Stimulated activated CD4-positive, alpha-beta T cell treated with anti-CD3 and anti-CD28 coated beads, Interleukin-4, amount 100 ng/mL, for 24 hours (primary cell): ENCODE measurements at places on chromosomes 4 and X.

DNA sequence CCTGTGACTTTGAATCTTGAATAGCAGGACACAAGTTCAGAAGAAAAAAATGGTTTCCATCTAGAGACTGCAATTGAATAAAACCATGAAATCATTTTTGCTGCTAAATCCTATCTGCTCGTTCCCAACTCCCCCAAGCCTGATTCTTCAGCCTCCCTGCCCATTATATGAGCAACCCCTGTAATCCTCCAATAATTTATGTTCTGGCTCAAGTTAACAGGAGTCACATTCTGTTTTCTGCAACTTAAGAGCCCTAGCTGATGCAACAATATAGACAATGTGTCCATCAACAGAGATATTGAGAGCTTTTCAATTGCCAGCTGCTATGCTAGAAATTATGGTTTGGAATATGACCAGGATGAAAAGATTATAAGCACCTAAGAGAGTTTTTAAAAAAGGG, 84.1 kb downstream of the LDB2 start:
- no peak for DNase-seq

GRCh38 chr4:47490550-47490949, 5.5 kb downstream of the ATP10D start:
- DNase-seq: peak; percentile 12

DNA sequence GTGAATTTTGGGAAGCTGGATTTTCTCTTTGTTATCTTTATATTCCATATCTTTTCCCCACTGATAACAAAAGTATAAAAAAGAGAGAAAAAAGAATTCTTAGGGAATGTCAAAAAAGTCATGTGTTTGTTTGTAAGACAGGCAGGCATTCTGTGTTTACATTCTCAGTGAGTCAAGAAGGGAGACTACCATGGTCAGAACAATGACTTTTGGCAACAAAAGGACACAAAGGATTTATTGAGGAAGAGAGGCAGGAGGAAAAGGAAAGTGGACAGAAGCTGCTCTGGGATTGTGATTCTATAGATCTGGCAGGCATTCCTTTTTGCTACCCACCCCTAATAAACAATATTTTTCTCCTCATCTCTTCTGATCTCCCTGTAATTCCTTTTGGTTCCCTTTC, 5.9 kb upstream of the ANK2 start:
- no peak for DNase-seq

- no peak for DNase-seq
Observed at GRCh38 chr4:43754566-43754965, 694.0 kb downstream of the KCTD8 start.

- no peak for DNase-seq
Observed at GRCh38 chrX:45900766-45901615, 644.2 kb downstream of the ZNF674 start.

GRCh38 chr4:16988814-16989213, 90.4 kb upstream of the LDB2 start:
- DNase-seq: no peak

DNA sequence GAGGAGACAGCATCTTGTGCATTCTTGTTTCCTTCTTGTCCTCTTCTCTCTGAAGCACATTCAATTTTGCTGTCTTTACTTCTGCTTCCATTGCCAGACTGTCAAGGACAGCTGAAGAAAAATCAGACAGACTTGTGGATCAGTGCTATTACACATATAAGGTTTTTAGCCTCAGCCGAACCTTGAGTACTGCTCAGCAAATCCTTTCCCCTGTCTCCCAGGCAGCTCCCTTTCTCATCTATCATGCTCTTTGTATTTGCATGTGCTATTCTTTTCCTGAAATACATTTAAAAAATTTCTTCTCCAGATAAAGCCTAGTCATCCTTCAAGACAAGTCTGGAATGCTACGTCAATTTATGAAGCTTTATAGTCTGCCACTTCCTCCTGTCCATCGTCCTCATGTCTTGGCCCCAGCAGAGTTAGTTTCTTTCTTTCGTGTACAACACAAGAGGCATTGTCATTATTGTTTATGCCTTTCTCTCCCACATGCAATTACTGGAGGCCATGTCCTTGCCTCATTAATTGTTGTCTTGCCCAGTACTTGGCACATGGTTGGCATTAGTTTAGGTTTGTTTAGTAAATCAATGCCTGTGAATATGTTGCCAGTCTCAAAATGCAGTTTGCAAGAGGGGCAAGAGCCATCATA, 45.1 kb downstream of the ADGRL3 start:
- no peak for DNase-seq

GRCh38 chr4:13455411-13455810, 28.7 kb downstream of the RAB28 start:
- no peak for DNase-seq

GRCh38 chrX:65035446-65035770, 59.2 kb upstream of the ZC4H2 start:
- DNase-seq: no peak

GRCh38 chrX:110403441-110404238, 45.0 kb downstream of the RTL9 start:
- no peak for DNase-seq

GRCh38 chr4:38889143-38889542, 21.5 kb downstream of the FAM114A1 start:
- no peak for DNase-seq

GRCh38 chr4:77093401-77093800, 17.6 kb upstream of the CCNI start:
- DNase-seq: no peak
